ENCODE measurements at places on chromosomes 12 and 14.
A peak's percentile ranks its signal among the peaks of the same experiment; 100 is the strongest.

GRCh38 chr12:101040936-101041335, 169.1 kb downstream of the SLC5A8 start:
- DNase-seq: no peak

GRCh38 chr12:58540480-58541299, 379.6 kb downstream of the LRIG3 start:
- peak; percentile 12 for DNase-seq

DNA sequence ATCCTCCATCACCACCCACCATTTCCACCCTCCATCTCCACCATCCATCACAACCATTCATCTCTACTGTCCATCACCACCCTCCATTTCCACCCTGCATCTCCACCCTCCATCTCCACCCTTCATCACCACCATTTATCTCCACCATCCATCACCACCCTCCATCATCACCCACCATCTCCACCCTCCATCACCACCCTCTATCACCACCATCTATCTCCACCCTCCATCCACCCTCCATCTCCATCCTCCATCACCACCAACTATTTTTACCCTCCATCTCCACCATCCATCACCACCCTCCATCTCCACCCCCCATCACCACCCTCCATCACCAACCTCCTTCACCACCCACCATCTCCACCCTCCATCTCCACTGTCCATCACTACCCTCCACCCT, 4.7 kb upstream of the CEP170B start:
- no peak for DNase-seq

- DNase-seq: no peak
Observed at GRCh38 chr14:92412912-92413311, 89.9 kb downstream of the SLC24A4 start.

DNA sequence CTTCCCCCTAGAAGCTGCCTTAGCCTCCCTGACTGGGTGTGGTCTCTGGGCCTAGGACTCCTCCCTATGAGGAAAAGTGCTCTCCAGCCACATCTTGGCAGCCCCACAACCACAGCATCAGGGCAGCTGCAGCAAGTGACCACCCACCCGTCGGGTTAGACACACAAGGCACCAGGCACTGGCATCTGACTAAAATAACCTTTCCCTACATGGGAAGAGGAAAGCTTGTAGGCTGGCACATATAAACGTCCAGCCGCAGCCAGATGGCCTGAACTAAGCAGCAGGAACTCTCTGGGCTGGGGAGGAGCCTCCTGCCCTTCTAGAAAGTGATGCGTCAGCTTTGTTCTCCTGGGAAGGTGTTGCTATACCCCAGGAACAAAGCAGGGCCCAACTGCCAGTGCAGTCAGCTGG, 328.7 kb downstream of the DPF3 start:
- no peak for DNase-seq

GRCh38 chr12:128745772-128746689, 77.7 kb downstream of the SLC15A4 start:
- DNase-seq: no peak

GRCh38 chr12:48686037-48686595, 4.1 kb upstream of the KANSL2 start:
- no peak for DNase-seq

GRCh38 chr14:60867503-60868172, 113.2 kb downstream of the TRMT5 start:
- DNase-seq: no peak

DNA sequence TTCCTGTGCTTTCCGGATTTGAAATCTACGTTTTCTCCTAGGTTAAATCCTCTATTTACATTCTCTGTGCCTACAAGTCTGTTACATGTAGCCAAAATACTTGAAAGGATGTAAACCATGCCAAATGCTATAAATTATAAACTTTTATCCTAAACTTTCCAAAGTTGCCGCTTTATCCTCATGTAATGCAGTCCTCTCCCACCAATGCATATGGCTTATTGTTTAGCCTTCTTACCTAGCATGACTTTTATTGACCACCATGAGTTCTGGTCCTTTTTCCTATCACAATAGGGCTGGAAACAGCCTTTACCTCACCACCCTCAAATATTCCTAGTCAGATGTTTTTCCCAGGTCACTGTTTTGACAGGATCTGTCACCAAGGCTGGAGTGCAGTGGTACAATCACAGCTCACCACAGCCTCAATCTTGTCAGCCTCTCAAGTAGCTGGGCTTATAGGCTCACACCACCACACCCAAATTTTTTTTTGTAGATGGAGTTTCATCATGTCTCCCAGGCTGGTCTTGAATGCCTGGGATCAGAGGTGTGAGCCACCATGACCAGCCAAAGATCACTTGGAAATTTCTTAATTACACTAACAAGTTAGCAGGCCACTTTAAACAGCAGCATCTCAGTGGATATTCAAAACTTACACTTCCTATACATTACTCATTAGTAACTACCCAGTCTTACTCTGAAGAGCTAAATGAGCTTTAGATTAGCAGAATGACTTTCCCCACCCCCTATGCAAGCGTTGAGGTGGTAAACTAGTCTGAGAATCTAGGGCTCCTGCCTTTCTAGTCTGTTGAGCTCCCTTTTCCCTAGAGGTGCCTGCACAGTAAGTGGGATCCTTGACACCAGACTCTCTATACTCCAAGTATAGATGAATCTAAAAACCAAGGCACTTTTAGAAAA, 4.1 kb downstream of the TUBA1B start:
- no peak for DNase-seq

GRCh38 chr12:22531205-22531604, 13.1 kb downstream of the C2CD5 start:
- no peak for DNase-seq

DNA sequence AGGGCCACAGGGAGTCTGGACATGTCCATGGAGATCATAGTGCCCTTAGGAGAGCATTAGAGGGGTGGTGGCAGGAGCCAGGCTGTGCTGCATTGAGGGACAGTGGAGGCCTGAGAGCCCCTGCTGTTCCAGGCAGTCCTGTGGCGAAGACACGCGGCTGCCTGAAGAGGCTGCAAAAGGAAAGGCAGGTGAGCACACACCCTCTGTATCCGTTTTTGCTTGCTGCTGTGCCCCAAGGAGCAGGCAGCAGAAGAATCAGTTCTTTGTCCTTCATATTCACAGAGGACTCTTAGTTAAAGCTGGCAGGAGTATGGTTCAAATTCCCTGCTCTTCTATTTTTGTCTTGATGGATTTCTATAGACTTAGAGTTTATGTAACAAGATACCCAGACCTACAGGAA, 4.5 kb downstream of the SLC35E3 start:
- DNase-seq: no peak

- peak; percentile 15 for DNase-seq
Observed at GRCh38 chr12:69284131-69284530, 44.8 kb downstream of the CPSF6 start.
